ENCODE measurements at places on chromosomes 3 and 15. TPM values are rescaled to one million over a fixed set of nuclear protein-coding genes. Genes with fewer than 3 reads are reported as not detected.
A peak's percentile ranks its signal among the peaks of the same experiment; 100 is the strongest.

- no peak for DNase-seq
Measured at GRCh38 chr3:122984007-122984406, 43.6 kb downstream of the SEMA5B start.

DNA sequence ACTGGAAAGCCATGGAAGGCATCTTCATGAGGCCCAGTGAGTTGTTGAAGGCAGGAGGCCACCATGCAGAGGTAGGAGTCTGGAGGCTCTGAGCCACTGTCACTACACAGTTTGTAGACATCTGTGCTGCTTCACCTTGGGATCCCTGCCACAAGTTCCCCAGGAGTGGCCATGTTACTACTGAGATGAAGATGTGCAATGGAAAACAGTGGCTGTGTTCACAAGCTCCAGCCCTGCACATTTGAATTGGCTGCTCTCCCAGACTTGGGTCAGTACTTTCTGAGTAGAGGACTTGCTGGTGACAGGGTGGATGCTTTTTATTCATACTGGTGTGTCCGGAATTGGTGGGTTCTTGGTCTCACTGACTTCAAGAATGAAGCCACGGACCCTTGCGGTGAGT is 86.9 kb upstream of the C15orf39 start:
- no peak for DNase-seq

DNA sequence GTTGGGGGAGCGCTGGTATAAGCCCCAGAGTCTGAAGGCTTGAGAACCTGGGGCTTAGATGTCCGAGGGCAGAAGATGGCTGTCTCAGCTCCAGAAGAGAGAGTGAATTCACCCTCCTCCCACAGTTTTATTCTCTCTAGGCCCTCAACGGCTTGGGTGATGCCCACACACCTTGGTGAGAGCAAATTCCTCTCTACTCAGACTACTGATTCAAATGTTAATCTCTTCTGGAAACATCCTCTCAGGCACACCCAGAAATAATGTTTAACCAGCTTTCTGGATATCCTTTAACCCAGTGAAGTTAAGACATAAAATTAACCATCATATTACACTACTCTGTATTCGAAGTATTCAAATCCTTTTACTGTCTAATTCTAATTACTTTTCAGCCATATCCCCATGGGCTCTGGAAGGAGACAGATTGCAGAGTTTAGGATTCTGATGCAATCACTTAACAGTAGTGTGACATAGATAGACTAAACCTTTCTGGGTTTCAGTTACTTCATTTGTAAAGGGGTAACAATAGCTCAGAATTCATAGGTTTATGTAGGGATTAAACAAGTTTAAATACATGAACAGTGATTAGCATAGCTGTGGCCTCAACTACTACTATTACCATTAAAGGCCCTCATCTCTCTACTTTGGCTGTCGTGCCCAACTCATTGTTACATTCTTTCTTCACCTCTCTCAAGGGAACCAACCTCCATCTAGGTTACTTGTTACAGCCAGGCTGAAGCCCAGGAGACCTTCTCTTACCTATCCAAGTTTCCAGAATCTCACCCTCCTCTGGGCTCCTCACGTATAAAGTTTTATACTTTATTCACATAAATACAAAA is 25.7 kb upstream of the ANO10 start:
- DNase-seq, result no peak

DNA sequence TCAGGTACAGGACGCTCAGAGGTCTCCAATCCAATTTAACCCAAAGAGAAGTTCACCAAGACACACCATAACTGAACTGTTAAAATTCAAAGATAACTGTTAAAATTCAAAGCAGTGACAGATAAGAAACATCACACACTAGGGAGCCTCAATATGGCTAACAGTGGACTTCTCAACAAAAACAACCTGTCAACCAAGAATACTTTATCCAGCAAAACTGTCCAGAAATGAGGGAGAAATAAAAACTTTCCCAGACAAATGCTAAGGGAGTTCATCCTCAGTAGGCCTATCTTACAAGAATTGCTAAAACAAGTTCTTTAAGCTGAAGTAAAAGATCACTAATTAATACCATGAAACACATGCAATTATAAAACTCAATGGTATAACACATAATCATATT is 36.3 kb upstream of the MYLK start:
- no peak for DNase-seq

DNA sequence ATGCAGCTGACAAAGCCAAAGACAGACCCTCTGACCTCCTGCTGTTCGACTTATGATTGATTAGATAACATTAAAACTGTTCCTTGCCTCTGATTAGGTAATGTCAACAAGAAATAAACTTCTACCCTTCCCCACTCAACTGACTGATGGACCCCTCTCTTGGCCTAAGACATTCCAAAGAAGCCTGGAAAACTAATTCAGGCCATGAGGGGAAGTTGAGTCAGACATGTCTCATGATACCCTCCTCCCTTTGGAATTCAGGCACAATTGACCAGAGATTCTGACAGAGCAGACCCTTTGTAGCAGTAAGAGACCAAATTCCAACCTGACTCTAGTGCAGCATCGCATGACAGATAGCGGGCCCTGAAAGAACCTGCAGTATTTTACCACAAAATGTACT is 354.5 kb downstream of the OCA2 start:
- no peak for DNase-seq

- DNase-seq, result no peak
Measured at GRCh38 chr3:19881036-19881435, 53.0 kb downstream of the EFHB start.

GRCh38 chr3:186534113-186534669 is 10.0 kb downstream of the CRYGS start:
- DNase-seq, result no peak

- DNase-seq, result peak; percentile 83
Measured at GRCh38 chr15:39580485-39581241, at the start of gene THBS1. THBS1 (plus strand) TSS chr15:39581079; CDS start chr15:39581858, 779 bp downstream.

DNA sequence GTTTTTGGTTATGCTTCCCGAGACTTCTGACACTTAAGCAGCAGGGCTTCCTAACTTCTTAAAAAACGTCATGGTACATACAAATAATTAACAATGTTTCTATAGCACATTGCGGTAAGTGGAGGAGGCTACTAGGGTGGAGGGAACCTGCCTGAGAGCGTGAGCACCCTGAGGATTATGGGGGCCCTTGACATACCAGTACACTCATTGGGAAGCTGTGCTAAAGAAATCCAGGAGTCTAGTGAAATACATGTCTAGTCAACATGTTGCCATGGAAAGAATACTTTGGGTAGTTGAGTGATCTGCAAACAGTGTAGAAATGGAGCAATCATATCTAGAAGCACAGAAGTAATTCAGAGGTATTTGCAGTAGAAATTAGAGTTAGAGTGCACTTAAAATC is 39.2 kb upstream of the MAPKBP1 start:
- no peak for DNase-seq

DNA sequence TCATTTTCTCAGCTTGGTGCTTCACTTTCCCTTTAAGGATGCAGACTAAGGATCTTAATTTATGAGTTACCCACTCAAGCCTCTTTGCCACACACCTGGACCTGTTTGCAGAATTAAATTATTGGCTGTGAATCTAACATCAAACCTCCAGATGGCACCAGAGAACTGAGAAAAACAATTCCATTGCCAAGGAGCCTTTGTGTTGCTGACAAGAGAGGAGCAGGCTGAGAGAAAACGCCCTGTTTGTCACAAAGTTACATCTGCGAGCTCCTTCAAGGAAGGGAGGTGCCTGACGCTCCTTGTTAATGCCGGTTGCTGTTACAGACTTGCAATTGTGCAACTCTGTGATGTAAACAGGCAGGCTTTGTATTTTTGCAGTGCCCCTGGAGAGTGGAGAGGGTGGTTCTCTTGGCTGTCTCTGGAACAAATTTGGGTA is 36.3 kb upstream of the TMC3 start:
- no peak for DNase-seq

- DNase-seq, result no peak
Measured at GRCh38 chr3:56672-57071, 139.9 kb upstream of the CHL1 start.

- DNase-seq, result no peak
Measured at GRCh38 chr3:147361454-147362420, 44.6 kb downstream of the ZIC4 start.

- DNase-seq, result no peak
Measured at GRCh38 chr3:94593526-94594150, 530.8 kb downstream of the NSUN3 start.

GRCh38 chr3:11477407-11477911 is 166.3 kb downstream of the VGLL4 start:
- DNase-seq, result no peak

DNA sequence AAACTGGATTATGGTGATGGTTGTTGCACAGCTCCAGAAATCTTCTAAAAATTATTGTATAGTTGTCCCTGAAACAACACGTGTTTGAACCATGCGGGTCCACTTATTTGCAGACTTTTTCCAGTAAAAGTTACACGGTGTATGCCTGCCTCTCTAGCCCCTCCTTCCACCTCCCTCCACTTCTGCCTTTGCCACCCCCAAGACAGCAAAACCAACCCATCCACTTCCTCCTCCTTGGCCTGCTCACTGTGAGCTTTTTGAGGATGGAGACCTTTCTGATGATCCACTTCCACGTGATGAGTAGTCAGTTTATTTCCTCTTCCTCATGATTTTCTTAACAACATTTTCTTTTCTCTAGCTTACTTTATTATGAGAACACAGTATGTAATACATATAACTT is 5.4 kb downstream of the CYFIP1 start:
- no peak for DNase-seq

GRCh38 chr3:39372833-39373232 is 10.3 kb upstream of the SLC25A38 start:
- no peak for DNase-seq

DNA sequence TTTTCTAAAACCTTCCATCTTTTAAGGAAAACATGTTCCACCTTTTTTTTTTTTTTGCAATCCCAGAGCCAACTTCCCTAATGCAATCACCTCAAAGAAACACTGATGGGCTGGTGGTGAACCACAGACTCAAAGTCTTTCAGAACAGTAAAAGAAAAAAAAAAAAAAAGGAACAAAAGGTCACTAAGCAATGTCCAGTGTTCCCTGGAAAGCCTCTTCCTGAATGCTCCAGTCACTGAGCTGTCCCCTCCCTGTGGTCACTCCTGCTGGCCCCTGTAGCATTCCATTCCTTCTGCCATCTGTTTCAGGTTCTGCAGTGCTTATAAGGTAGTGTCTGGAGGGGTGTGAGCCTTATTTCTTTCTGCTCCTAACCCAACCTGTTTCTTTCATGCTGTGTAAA is 53.3 kb downstream of the AAGAB start:
- no peak for DNase-seq

DNA sequence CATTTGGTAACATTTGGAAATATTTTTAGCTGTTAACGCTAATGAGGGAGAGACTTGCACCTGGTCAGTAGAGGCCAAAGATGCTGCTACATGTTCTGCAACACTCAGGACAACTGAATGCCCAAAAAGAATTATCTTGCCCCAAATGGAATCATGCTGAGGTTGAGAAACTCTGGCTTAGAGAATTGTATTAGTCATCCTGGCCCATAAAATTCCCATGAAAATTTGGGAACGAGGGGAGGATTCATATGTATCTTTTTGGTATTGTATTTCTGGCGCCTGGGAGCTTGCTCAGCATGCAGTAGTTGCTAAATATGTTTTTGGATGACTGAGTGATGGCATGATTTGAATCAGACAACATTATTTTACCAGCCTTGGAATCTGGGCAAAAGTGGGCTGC is 59.9 kb downstream of the CHL1 start:
- DNase-seq, result no peak

GRCh38 chr15:41780266-41780665 is 6.0 kb downstream of the MAPKBP1 start:
- DNase-seq, result no peak

GRCh38 chr3:169295126-169295525 is 368.4 kb downstream of the MECOM start:
- no peak for DNase-seq

GRCh38 chr3:111739311-111739911 is 119.7 kb upstream of the PHLDB2 start:
- no peak for DNase-seq

DNA sequence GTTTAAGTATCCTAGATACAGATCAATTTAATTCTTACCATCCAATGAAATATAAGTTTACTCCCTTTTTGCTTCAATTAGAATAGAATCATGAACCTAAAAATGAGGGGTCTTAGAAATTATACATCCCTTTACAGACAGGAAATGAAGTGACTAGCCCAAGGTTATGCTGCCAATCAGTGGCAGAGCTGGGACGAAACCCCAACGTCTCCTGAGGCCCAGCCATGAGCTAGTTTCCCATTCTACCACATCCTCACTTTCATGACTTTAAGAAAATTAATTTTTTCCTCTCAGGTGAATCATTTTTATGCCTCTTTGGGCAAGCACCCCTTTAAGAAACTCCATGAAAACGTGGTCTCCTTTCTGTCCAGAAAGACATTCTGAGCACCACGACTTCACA is 11.2 kb downstream of the LRIG1 start:
- no peak for DNase-seq

GRCh38 chr3:16433701-16434151 is 79.8 kb downstream of the RFTN1 start:
- DNase-seq, result no peak

GRCh38 chr3:185649414-185649813 is 63.3 kb downstream of the SENP2 start:
- DNase-seq, result no peak

GRCh38 chr15:57321973-57322601 is 54.2 kb upstream of the CGNL1 start:
- no peak for DNase-seq

GRCh38 chr3:14222900-14223594 is 44.4 kb downstream of the LSM3 start:
- no peak for DNase-seq

- no peak for DNase-seq
Measured at GRCh38 chr3:168165390-168166269, 69.9 kb upstream of the GOLIM4 start.

- DNase-seq, result no peak
Measured at GRCh38 chr3:178072391-178073305, 463.6 kb upstream of the KCNMB2 start.

GRCh38 chr3:71681224-71681668 is 44.0 kb downstream of the EIF4E3 start:
- DNase-seq, result no peak

DNA sequence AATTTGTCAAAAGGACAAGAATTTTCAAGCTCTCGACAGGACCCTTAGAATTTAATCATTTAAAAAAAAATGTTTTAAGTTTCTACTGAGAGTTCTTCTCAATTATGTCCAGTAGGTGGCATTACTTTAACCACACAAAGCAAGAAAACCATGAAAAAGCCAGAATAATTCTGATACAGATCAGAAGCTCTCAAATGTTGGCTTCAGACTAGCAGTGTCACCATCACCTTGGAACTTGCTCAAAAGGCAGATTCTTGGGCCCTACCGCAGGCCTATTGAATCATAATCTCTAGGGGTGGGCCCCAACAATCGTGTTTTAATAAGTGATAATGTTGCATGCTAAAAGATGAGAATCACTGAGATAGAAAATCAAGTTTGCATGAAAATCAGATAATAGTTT is 99.5 kb upstream of the KCNMB2 start:
- DNase-seq, result no peak

- DNase-seq, result peak; percentile 4
Measured at GRCh38 chr3:46671541-46672348, 21.7 kb downstream of the ALS2CL start.

ATP13A5 gene
- not detected for total RNA-seq

NBEAL2 gene
- total RNA-seq, result 17.4 TPM

FLNB gene
- 181 TPM for total RNA-seq

NAALADL2 gene
- 7.0 TPM for total RNA-seq

ZPLD1 gene
- not detected for total RNA-seq

TPRG1 gene
- 18.3 TPM for total RNA-seq

GJD2 gene
- not detected for total RNA-seq

PLOD2 gene
- 180 TPM for total RNA-seq

SEC22C gene
- total RNA-seq, result 59.7 TPM

SCN11A gene
- total RNA-seq, result 0.31 TPM

ZNF660 gene
- 2.0 TPM for total RNA-seq

SHF gene
- 4.3 TPM for total RNA-seq

CD86 gene
- total RNA-seq, result 21.6 TPM

LMLN gene
- total RNA-seq, result 3.5 TPM

SLMAP gene
- 42.7 TPM for total RNA-seq
